ENCODE measurements at places on chromosomes 7 and 10. TPM values are rescaled to one million over a fixed set of nuclear protein-coding genes. Genes with fewer than 3 reads are reported as not detected.

- peak; percentile 8 for DNase-seq
These were observed 228.2 kb downstream of the PTEN start for GRCh38 chr10:88091490-88092061.

DNA sequence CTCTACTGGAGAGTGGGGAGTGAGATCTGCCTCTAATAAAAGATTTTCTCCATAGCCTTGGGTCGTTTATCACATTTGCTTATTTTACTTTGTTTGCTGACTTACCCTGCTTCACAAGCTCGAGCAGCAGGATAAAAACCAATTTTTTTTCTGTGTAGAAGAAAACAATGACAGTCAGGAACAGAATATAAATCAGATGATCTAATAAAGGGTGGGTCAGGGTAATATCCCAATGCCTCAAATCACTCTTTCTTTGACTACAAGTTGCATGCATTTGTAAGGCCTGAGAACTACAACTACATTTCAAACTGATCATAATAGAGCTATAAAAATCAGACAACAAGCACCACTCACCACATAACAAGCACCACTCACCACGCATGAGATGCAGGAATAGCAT lies 174.4 kb upstream of the ADARB2 start:
- DNase-seq: no peak

Gene IDI2
- total RNA-seq: not detected

- no peak for DNase-seq
These were observed 29.9 kb downstream of the TNRC18 start for GRCh38 chr7:5393748-5394147.

GRCh38 chr7:44212018-44212417 lies 11.2 kb downstream of the YKT6 start:
- no peak for DNase-seq

- no peak for DNase-seq
These were observed 4.4 kb downstream of the ETV1 start for GRCh38 chr7:13984831-13985685.

DNA sequence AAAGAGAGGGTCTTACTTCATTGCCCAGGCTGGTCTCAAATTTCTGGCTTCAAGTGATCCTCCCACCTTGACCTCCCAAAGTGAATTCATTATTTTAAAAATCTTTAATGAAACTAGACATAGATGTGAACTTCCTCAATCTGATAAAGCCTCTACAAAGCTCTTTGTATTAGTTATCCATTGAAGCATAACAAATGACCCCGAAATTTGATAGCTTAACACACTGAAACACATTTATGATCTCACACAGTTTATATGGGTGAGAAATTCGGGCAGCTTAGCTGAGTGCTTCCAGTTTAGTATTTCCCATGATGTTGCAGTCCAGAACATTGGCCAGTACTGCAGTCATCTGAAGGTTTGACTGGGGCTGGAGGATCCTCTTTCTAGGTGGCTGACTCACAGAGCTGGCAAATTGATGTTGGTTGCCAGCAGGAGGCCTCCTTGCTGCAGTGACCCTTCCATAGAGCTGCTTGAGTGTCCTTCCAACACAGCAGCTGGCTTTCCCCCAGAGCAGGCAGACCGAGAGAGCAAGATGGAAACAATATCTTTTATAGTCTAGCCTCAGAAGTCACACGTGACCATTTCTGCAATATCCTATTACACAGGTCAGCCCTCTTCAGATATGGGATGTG lies 16.6 kb upstream of the WNT8B start:
- DNase-seq: no peak

Gene LRRN3
- total RNA-seq: 0.23 TPM

- no peak for DNase-seq
These were observed 25.2 kb downstream of the TMEM270 start for GRCh38 chr7:73885975-73886798.

GRCh38 chr10:1153805-1154351 lies 97.7 kb downstream of the WDR37 start:
- DNase-seq: no peak

- no peak for DNase-seq
These were observed 256.5 kb upstream of the PPP2R2D start for GRCh38 chr10:131644289-131644688.

GRCh38 chr10:102068216-102068615 lies 3.1 kb downstream of the HPS6 start:
- no peak for DNase-seq

Gene AVPI1
- 20.0 TPM for total RNA-seq
